Anterior cingulate cortex (tissue), 58 donors: ENCODE measurements at places on chromosomes 12 and 14.

- DNase-seq: no peak
Measured at GRCh38 chr12:49505672-49506071, 33.2 kb upstream of the KCNH3 start.

GRCh38 chr14:79050787-79051727 is 880.9 kb downstream of the NRXN3 start:
- DNase-seq: no peak

DNA sequence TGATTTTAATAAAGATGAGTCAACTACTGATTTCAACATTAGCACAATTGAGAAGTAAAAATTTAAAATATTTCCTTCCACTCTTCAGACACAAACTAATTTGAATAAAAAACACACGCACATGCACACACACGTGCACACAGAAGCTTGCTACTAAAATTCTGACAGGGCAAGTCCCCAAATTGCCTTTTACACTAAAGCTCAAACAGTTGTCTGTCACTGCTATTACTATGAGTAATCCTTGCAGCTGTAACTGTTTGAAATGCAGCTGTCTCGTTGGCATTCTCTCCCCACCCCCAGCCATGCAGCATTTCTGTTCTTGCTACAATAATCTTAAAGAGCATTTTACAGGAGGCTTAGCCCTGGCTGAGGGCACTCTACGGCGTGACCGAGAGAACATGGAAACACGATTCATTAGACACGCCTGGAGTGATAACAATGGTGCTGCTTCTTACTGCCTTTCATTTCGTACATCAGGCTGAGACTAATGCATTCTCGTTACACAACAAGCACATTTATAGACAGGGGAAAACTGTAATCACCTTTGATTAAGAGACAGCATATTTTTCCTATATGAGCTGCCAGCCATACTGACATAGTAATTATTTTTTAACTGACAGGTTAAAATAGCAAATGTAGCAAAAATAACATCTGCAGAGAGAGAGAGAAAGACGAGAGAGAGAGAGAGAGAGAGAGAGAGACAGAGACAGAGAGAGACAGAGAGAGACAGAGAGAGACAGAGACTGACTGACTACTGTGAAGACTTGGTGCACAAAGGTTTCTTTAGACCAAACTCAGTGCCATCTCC is 153.8 kb downstream of the MED13L start:
- DNase-seq: no peak

- DNase-seq: no peak
Measured at GRCh38 chr14:34262127-34262910, 199.7 kb downstream of the SPTSSA start.

GRCh38 chr14:54815515-54815914 is 87.1 kb downstream of the GCH1 start:
- no peak for DNase-seq

DNA sequence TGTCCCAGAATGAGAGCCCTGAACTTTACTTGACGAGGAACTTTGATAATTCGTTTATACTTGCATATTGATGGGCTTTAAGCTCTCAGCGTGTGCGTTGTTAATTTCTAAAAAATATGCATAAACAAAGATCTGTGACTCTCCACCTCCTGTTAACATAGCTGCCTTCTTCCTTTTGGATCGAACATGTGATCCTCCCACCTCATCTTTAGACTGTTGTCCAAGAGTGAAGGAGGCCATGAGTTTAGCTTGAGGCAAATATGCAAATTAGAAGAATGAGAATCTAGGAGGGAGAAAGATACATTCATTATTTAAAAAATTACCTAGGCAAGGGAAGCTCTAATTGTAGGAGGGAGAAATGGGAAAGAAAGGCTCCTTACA is 617 bp downstream of the TTC8 start:
- no peak for DNase-seq

- peak; percentile 33 for DNase-seq
Measured at GRCh38 chr12:53300187-53300586, 692 bp downstream of the MYG1 start.

GRCh38 chr12:121590476-121591143 is 9.8 kb upstream of the KDM2B start:
- no peak for DNase-seq

GRCh38 chr12:115268451-115268850 is 584.5 kb upstream of the TBX3 start:
- no peak for DNase-seq

GRCh38 chr12:107684990-107685359 is 624 bp upstream of the PWP1 start:
- DNase-seq: no peak

DNA sequence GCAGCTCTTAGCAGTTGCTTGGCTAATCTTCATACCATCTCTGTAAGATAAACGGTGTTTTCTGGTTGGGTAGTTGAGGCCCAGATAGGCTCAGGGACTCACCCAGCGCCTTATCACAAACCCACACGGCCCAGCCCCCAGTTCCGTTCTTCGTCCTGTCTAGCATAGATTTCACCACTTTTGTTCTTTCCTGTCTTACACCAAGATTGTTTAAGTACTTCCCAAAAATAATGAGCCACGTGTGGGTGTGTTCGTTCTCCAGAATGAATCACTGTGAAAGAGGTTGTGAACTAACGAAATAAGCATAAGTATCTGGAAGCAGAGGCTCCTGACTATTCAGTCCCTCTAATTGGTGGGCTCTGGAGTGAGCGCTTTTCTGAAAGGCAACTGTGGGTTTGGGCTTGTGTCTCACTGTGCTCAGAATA is 21.4 kb downstream of the ACVR1B start:
- no peak for DNase-seq

- DNase-seq: no peak
Measured at GRCh38 chr12:102959391-102959790, 1.9 kb downstream of the ASCL1 start.

- DNase-seq: no peak
Measured at GRCh38 chr12:120156315-120157259, 37.9 kb downstream of the GCN1 start.

GRCh38 chr12:11711651-11712327 is 62.3 kb downstream of the ETV6 start:
- no peak for DNase-seq

DNA sequence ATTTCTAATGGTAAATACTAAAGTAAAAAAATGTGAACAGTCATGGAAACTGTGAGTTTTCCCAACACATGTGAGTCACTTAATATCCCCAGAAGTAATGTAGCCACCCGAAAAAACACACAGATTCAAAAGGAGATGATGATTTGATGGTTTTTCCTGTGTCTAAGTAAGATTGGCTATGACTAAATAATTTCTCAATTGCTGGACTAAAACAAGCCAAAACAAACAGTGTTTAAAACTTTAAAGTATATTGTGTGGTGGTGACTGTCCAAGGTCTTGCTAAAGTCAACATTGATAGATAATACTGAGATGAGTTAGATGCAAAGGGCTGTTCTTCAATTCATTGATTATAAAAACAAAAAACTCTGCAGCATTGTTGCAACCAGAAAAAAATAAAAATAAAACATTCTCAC is 89.6 kb upstream of the SOX5 start:
- no peak for DNase-seq

DNA sequence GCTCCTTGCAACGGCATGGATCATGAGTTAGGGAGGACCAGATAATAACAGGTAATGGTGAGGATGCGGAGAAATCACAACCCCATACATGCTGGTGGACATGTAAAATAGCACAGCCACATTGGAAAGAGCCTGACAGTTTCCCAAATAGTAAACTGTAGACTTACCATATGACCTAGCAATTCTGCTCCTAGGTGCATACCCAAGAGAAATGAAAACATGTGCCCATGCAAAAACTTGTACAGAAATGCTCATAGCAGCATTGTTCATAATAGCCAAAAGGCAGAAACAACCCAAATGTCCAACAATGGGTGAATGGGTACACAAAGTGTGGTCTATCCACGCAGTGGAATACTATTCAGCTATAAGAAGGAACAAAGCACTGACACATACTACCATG is 97.5 kb upstream of the VRK1 start:
- no peak for DNase-seq

DNA sequence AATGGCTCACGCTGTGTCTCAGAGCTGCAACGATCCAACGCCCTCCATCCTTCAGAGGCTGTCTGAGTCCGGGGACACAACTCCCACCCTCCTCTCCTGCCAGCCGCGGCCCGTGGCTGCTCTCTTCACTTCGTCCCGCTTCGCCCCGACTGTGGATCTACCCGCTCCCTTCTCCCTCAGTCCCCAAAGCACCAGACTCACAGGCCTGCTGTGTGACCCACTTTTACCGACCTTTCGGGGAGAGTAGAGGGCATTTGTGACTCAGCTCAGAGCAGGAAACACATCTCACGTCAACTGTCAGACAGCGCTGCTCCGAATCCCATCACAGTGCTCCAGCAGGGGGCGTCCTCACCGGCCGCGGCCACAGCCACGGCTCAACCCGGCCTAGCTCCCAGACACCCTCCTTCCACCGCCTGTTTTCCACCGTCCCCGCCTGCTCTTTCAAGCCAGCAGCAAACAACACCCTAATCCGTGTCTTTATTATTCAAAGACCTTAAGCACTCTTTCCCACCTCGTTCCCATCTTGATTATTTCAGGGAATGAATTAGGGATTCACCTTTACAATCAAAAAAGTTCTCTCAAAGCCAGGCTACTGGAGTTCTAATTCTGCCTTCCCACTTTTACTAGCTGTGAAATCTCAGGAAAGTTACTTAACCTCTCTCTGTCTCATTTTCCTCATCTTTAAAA is 5.0 kb upstream of the AQP2 start:
- peak; percentile 21 for DNase-seq

GRCh38 chr12:57097554-57097835 is 8.6 kb downstream of the NAB2 start:
- no peak for DNase-seq

DNA sequence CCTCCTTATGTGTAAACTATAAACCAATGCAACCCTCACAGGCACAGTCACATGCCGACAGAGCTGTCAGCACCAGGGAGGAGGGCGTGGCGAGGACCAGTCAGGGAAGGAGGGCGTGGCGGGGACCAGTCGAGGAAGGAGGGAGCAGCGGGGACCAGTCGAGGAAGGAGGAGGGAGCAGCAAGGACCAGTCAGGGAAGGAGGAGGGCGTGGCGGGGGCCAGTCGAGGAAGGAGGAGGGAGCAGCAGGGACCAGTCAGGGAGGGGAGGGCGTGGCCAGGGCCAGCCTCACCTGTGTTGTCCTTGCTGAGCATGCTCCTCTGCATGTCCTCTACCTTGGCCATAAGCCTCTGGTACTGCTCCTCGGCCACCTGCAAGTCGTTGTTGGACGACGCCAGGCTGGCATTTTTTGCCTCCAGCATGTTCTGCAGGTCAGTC is 24.2 kb downstream of the GOLGA3 start:
- no peak for DNase-seq

DNA sequence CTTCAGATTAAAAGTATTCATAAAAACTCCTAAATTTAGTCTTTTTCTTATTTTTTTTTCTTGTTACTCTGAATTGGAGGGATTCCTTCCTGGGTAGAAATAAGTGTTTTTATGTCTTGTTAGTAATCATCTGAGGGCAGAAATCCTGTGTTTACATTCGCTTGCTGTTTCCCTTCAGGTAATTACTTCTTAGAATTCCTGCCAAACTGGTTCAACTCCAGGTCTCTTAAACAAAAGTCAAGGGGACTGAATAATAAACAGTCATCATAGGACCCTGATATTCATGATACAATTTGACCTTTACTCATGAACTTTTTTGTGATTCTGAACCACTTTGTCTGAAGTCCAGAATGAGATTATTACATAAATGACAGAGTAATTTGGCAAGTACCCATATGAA is 843.9 kb downstream of the FLRT2 start:
- DNase-seq: no peak

- no peak for DNase-seq
Measured at GRCh38 chr14:90500665-90501370, 104.0 kb downstream of the CALM1 start.

DNA sequence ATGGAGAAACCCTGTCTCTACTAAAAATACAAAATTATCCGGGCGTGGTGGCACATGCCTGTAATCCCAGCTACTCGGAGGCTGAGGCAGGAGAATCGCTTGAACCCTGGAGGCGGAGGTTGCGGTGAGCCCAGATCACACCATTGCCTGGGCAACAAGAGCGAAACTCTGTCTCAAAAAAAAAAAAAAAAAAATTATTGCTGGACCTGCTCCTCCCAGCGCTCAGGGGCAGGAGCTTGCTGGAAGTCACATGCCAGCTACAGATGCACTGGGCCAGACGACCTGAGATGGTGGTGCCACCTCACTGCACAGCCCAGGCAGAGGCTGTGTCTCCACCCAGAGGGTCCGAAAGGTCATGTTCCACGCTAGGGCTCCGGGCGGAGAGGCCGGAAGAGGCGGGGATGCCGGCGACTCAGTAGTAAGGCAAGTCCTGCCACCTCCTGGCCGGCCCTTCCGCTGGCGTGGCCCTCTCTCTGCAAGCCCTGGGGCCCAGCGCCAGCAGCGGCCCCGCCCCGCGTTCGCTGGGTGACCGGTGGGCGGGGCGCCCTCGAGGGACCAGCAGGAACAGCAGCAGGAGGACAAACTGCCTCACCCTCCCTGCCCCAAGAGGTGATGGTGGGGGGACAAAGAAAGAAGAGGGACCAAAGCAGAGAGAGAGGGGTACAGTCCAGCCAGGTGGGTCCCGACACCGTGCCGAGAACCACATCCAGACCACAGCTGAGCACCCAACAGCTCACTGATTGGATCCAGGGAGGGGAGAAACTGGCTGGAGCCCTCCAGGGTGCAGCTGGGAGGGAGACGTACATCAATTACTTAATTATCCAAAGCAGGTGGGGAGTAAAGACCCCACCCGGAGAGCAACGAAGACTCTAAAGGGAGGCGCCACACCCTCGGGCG is 3.6 kb upstream of the RHOF start:
- peak; percentile 46 for DNase-seq

GRCh38 chr14:76938092-76938500 is 90.4 kb downstream of the IRF2BPL start:
- no peak for DNase-seq

DNA sequence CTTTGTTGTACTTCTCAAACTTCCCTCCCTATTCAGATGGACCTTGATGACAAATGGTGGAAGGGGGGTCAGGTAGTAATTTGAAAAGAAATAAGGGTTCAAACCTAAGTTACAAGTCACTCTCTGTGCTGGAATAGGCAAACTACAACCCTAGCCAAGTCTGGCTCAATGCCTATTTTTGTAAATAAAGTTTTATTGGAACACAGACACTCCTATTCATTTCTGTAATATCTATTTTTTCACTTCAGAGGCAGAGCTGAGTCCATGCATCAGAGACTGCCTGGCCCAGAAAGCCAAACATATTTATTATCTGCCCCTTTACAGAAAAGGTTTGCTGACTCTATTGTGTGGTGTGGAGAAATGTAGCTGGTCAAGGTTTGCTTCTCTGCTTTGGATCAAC is 78.4 kb upstream of the RIN3 start:
- DNase-seq: no peak

GRCh38 chr12:52091061-52091460 is 11.6 kb downstream of the SMIM41 start:
- DNase-seq: no peak

GRCh38 chr12:50581226-50582184 is 76.7 kb downstream of the DIP2B start:
- no peak for DNase-seq

GRCh38 chr14:50937800-50938199 is 6.5 kb downstream of the PYGL start:
- no peak for DNase-seq

- DNase-seq: no peak
Measured at GRCh38 chr12:105706321-105706972, 376.0 kb downstream of the C12orf75 start.
